ENCODE measurements at places on chromosomes 7 and 10. TPM values are rescaled to one million over a fixed set of nuclear protein-coding genes. Genes with fewer than 3 reads are reported as not detected.

- H3K4me3 ChIP-seq: no peak overlapping the region
- peaks cover 5% of the 10 kb centered on the region for H3K36me3 ChIP-seq
- no peak for DNase-seq
Observed at GRCh38 chr10:112852306-112852705, 97.7 kb upstream of the TCF7L2 start.

DNA sequence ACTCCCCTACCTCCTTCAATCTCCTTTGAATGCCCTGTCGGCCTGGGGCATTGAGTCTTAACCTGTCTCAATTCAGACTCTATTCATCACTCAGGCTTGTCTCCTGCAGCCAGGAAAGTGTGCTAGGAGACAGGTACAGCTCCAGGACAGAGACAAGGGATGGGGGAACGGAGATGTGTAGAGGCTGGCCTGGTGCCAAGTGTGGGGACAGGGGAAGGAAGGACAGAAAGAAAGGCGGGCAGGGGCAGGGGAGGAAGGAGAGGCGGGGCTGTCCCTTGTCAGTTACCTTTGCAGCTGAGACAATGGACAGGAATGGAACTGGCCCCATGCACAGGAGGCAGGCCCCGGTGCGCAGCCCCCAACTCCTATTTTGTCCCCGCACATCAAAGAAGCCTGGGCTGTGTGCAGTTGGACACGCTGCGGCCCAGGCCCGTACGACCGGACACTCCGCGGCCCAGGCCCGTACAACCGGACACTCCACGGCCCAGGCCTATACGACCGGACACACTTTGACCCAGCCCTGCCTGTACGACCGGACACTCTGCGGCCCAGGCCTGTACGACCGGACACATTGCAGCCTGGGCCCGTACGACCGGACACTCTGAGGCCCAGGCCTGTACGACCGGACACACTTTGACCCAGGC, 36.9 kb downstream of the CHST15 start:
- peaks cover 4% of the 10 kb centered on the region for H3K36me3 ChIP-seq
- H3K27ac ChIP-seq: no peak overlapping the region
- peaks cover 8% of the 10 kb centered on the region for H3K4me1 ChIP-seq
- no peak for DNase-seq
- no peaks in the 10 kb centered on the region for H3K27me3 ChIP-seq
- H3K4me3 ChIP-seq: no peak overlapping the region

The PNLIPRP1 gene
- total RNA-seq: not detected

The ZCWPW1 gene
- total RNA-seq: 4.1 TPM

The DHTKD1 gene
- total RNA-seq: 29.4 TPM

DNA sequence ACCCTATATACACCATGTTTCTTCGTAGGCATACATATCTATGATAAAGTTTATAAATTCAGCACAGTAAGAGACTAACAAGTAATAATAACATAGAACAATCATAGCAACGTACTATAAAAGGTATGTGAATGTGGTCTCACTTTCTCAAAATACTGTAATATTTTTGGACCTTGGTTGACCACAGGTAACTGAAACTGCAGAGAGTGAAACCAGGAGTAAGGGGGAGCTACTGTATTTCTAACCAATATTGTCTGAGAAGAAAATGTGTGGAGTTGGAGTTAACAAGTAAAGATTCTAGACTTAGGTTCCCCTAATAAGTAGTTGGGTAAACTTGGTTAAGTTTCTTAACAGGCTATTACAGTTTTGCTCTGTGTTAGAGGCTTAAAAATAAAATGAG, 72.1 kb downstream of the GNAI1 start:
- DNase-seq: no peak
- H3K27ac ChIP-seq: no peak overlapping the region
- no peaks in the 10 kb centered on the region for H3K27me3 ChIP-seq
- H3K36me3 ChIP-seq: peaks cover 4% of the 10 kb centered on the region
- H3K4me3 ChIP-seq: no peak overlapping the region

- DNase-seq: no peak
- H3K27me3 ChIP-seq: peaks cover 50% of the 10 kb centered on the region
- no peaks in the 10 kb centered on the region for H3K36me3 ChIP-seq
- no peak overlapping the region for H3K27ac ChIP-seq
Observed at GRCh38 chr7:22841954-22842353, 19.3 kb upstream of the TOMM7 start.

DNA sequence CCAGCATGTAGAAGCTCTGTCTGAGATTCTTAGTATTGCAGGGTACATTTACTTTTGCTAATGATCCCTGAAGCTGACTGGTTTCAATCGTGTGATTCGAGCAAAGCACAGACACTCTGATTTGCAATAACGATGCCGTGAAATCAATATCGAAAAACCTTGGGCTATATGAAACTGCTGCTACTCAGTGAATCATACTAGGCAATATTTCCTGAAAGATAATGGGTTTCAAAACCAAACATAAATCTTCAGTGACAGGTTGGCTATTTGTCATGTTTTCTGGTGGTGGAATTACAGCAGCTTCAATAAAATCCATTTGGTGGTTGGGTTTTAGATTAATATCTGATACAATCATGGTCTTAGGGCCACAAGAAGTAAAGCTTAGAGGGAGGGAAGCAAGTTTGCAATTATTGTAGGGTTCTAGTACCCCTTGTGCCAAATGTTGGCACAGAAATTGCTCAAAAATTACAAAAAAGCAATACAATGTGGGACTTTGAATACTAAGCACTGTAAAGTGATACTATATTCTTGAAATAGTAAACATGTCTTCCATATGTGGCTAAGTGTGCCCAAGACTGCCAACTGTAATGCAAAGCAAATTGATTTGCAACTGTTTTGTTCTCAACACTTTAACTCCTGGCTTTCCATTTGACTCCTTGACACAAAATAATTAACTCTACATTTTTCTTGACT, 112.4 kb upstream of the JAZF1 start:
- peak overlapping the region; percentile 3 for H3K4me3 ChIP-seq
- peaks cover 25% of the 10 kb centered on the region for H3K4me1 ChIP-seq
- no peaks in the 10 kb centered on the region for H3K27me3 ChIP-seq
- H3K27ac ChIP-seq: peak overlapping the region; percentile 64
- no peaks in the 10 kb centered on the region for H3K36me3 ChIP-seq
- no peak for DNase-seq
